ENCODE measurements at places on chromosomes 3 and 15.
A peak's percentile ranks its signal among the peaks of the same experiment; 100 is the strongest.

- DNase-seq, result no peak
Observed at GRCh38 chr3:183844606-183845005, 19.2 kb upstream of the MAP6D1 start.

- no peak for DNase-seq
Observed at GRCh38 chr3:191382661-191383060, 52.3 kb upstream of the UTS2B start.

GRCh38 chr15:43376017-43376705 is 5.3 kb downstream of the TUBGCP4 start:
- peak; percentile 13 for DNase-seq

- DNase-seq, result no peak
Observed at GRCh38 chr3:106518516-106518915, 649.7 kb upstream of the CBLB start.

DNA sequence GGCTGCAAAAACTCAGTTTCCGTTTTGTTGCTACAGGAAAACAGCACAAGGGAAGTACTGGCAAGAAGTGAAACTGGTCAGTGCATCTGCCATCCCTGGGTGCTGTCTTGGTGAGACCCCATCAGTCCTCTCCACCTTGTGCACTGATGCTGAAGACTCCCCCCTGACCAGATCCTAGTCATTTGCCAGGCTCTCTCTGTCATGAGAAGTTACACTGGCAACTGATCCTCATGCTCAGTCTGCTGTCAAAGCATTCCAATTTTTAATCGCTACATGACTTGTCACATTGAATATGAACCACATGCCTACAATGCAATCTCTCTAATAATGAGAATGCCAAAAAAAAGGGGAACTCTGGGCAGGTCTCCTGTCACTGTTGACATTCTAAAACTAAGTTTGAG is 296.5 kb downstream of the ZIC1 start:
- DNase-seq, result no peak

DNA sequence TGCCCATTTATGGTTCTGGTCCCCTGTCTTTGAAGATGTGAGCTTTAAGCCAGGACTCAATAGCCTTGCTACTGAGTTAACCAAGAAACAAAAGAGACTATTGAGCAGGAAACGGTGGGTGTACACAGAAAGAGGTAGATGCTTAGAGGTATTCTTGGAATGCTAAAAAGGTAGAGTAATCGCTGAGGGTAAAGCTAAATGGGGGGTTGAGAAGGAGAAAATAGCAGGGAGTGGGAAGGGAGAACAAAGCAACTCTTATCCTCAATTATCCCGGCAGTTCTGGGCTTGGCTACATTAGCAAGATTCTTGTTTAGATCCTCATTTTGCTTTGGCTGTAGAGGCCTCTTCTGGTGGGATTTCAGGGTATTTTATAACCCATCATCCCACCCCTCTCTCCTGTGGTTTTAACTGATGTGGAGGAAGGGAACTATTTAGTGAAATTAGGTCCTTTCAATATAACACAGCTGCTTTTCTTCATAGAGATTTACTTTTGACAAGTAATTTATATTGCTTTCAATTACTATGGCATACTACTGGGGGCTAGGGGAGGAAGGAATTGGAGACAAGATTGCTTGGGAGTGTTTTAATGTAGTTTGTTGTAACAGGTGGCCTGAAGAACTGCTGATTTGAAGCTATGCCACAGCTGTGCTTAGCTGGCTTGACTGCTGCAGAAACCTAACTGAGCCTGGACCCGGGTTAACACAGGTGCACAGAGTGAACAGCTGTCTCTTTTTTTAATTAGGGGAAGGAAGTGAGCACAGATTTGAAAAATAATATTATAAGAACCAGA is 234.3 kb upstream of the CCDC54 start:
- DNase-seq, result no peak

DNA sequence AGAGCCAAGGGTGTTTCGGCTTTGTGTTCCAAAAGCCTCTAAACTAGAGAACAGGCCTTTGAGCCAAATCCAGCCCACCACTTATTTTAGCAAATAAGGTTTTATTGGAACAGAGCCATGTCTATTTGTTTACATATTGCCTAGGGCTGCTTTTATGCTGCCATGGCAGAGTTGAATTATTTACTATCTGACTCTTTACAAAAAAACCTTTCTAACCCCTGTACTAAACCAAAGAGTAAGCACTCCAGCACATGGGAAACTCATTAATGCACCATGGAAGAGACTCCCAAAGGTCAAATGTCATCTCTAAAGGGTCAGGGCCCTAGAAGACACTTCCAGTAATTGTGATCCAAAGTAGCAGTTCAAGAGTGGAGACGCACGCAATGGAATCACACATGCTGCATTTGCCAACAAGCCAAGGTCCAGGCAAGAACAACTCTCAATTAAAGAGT is 22.3 kb downstream of the OSBPL10 start:
- DNase-seq, result no peak

- no peak for DNase-seq
Observed at GRCh38 chr15:67761343-67761742, 64.0 kb upstream of the SKOR1 start.

- no peak for DNase-seq
Observed at GRCh38 chr15:57752436-57752835, 45.9 kb downstream of the POLR2M start.

GRCh38 chr3:178856804-178857203 is 214.8 kb downstream of the ZMAT3 start:
- DNase-seq, result no peak

DNA sequence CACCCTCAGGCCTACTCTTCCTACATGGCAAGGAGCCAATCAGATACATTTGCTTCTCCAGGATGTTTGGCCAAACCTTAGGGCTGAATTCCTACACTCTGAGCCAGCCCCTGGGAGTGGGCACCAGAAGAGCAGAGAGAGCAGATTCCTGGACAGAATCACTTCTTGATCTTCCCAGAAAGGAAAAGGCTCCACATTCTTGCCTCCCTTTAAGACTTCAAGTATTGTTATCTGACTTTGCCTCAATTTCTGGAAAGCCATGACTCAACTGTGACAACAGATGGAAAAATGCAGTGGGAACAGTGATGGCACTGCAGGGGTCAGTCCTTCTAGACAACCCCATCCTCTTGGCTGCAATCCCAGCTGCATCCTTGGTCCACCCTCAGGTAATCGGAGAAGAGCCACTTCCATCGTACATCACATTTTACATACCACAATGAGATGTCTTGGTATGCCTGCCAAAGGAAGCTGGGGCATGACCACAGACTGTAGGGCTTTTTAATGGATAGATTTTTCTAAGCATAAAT is 21.0 kb downstream of the SLCO2A1 start:
- DNase-seq, result no peak

DNA sequence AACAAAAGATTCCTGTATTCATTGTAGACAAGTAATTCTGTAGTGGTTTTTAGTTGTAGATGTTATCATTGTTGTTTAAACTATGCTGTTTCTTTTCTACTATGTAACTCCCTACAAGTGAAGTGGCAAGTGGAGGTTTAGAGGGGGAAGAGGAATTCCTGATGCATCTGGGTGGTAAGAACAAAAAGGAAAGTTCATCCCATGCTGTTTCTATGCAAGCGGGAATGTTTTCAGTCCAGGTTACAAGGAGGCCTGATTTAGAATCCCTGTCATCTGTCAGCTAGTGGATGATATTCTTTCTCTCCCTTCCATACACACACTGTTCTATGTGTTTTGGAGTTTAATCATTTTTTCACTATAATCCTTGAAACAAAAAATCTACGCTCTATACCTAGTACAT is 67.4 kb downstream of the IMPG2 start:
- DNase-seq, result no peak

GRCh38 chr3:71662056-71662455 is 63.1 kb downstream of the EIF4E3 start:
- DNase-seq, result no peak

GRCh38 chr3:193909387-193909786 is 226.6 kb upstream of the HES1 start:
- no peak for DNase-seq

DNA sequence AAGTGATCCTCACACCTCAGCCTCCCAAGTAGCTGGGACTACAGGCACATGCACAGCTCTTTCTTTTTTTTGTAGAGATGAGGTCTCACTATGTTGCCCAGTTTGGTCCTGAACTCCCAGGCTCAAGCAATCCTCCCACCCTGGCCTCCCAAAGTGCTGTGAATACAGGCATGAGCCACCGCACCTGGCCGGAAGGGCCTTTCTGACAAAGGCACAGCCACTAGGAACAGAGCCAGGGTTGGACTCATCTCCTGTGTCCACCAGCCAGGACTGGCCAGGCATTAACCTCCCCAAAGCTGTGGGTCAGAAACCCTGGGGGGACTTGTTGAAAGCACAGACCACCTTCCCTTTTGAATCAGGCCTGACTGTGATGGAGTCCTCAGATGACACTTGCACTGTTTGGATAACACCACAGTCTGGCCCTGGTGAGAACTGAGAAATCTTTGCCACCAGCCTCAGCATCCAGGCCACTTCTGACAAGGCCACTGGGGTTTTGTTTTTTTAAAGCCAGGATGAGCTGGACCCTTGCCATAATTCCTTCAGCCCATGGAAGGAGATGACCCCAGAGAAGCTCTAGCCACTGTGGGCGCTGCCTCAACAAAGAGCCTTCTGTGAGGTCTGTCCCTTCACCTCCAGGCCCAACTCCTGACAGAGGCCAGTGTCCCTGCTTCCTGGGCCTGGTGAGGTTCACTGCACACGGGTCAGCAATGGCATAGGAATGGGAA is 4.8 kb downstream of the TKT start:
- DNase-seq, result no peak

- no peak for DNase-seq
Observed at GRCh38 chr3:48244461-48244860, 3.6 kb downstream of the ZNF589 start.

GRCh38 chr3:188185717-188186251 is 31.8 kb downstream of the LPP start:
- no peak for DNase-seq

DNA sequence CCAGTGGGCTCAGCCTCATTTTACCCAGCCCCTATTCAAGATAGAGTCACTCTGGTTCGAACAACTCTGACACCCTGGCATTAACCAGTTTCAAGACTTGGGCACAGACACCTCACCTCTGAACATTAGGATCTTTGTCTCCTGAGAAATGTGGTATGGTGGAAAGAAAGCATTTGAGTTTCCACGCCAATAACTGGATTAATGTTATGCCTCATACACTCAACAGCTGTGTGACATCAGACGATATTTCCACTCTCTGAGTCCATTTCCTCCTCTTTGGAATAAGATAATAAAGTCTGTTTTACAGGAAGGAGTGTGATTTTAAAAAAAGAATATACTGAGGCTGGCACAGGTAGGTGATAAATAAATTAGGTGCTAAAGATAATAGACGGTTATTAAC is 121.3 kb upstream of the CHL1 start:
- DNase-seq, result no peak

GRCh38 chr3:152459118-152459515 is 190.4 kb downstream of the MBNL1 start:
- no peak for DNase-seq
